Naive B cell (primary cell): ENCODE measurements at places on chromosomes 6 and 20.
A peak's percentile ranks its signal among the peaks of the same experiment; 100 is the strongest.

DNA sequence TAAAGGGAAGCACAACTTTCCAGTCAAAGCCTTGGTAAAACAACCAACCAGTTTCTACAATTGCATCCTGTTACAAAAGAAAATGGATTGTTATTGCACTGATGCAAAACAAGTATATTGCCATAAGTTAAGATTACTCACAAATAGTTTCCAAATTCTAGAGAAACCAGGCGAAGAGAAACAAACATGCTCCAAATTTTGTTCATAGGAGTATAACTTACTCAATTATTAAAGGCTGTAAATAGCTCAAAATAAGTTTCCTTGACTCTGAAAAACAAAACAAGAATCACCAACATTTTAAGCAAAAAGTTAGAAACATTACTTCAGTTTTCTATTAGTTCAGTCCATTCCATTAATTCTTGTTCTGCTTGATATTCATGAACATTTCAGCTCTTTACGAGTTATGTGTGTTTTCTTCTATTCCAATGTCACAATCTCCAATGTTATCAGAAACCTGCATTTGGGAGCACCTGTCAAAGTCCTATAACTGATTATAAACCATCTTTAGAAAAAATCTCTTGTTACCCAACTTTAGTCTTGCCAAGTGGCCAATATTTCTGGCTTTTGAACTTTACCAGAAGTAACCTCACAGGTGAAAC lies 137.9 kb upstream of the THBS2 start:
- no peak for DNase-seq

DNA sequence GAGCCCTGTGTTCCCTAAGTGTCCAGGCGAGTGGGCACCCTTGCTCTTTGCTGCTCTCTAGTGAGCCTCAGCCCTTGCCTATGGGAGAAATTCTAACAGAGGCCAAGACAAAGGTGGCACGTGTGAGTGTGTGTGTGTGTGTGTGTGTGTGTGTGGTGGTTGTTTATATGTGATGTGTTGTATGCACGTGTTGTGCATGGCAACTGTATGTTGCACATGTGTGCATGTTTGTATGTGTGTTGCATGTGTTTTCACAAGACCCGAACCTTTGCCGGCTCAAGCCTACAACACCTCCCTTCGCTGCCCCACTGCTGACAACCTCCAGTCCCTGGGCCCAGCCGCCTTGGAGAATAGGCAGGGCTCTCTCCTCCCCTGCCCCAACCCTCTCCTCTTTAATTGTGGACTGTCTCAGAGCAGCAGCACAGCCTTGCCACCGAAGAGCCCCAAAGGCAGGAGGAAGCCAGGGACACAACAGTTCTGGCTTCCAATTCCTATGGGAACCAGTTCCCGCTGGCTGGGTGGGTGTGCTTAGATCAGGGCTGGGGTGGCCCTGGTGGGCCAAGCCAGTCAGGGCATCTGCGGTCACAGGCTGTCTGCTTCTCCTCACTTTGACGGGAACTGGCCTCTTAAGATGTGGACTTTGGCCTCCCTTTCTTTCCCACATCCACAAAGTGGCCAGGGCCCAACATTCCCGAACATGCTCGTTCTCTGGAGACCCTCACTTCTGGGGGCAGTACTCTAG lies 2.7 kb downstream of the KCNK16 start:
- DNase-seq, result no peak

DNA sequence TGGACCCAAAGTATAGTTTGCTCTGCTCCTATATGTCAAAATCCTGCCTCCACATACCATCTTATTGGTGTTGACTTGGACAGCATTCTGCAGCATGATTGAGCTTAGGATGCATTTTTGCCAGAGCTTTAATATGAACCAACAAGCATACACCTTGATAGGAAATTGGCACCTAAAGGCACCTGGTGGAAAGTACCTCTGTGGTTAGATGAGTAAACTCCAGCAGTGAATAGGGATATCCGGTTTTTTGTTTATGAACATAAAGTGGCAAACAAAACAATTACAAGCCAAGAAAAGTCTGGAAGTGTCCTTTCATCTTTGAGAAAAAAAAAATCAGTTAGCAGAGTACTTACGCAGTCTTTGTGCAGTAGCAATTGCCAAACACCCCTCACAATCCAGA lies 6.2 kb upstream of the CYP24A1 start:
- DNase-seq, result no peak

DNA sequence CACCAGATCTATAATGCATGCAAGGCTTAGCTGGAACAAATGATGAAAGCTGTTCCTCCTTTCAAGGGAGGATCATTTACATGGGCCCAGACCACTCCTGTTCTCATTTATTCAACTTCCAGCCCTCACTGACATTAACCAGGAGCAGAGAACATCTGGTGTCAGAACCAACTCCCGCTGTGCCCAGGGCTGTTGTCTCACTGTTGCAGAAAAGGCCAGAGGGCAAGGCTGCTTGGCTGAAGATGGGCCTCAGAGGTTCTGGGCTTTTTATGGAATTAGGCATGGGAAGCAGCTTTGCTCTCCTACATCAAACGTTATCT lies 164.2 kb downstream of the GMPR start:
- no peak for DNase-seq

- DNase-seq, result no peak
Measured at GRCh38 chr6:88491266-88491880, 325.2 kb upstream of the CNR1 start.

- peak; percentile 75 for DNase-seq
Measured at GRCh38 chr6:7238900-7239589, 74.0 kb downstream of the SSR1 start.
